ENCODE measurements at places on chromosomes 16 and 17.

GRCh38 chr16:71337631-71338030, 20.9 kb upstream of the CALB2 start:
- no peak for DNase-seq

- no peak for DNase-seq
These were observed 209.4 kb downstream of the XYLT1 start for GRCh38 chr16:17261197-17261858.

- DNase-seq: no peak
These were observed 27.2 kb upstream of the XYLT2 start for GRCh38 chr17:50318501-50319285.

GRCh38 chr16:72174726-72175125, 2.8 kb upstream of the PMFBP1 start:
- DNase-seq: no peak

DNA sequence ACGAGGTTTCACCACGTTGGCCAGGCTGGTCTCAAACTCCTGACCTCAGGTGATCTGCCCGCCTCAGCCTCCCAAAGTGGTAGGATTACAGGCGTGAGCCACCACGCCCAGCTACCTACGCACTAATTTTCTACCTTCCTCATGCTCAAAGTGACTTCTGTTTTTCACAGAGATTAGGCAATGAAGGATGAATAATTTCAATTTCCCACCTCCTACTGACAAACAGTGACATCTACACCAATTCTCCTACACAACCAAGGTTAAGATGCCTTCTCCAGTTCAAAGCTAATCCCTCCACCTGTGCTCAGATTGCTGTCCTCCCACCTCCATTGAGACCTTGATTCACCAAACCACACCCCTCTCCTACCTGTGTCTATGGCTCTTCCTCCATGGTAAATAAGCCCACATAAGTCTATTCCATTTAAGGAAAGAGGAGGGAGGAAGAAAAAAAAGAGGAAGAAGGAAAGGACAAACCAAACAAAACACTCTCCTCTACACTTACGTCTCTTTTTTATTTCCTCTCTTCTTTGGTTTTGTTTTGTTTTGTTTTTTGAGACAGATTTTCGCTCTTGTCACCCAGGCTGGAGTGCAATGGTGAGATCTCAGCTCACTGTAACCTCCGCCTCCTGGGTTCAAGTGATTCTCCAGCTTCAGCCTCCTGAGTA, 5.5 kb upstream of the MED11 start:
- DNase-seq: no peak

DNA sequence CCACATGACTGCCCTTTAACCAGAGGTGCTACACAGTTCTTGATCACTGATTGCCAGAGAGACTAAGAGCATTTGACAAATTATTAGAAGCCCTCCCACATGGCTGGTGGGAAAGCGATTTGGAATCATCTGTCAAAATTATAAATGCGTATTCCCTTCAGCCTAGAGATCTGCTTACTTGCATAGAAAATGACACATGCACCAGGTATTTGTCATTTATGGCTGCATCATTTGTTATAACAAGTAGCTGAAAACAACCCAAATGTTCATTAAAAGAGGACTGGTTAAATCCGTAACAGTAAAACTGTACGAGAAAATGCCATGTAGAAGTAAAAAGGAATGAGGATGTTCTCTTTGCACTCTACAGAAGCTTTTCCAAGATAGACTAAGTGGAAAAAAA, 21.4 kb downstream of the BCO1 start:
- no peak for DNase-seq

- DNase-seq: no peak
These were observed 97.6 kb upstream of the NOL11 start for GRCh38 chr17:67620088-67620487.

GRCh38 chr16:82181461-82182185, 11.6 kb upstream of the MPHOSPH6 start:
- DNase-seq: no peak

DNA sequence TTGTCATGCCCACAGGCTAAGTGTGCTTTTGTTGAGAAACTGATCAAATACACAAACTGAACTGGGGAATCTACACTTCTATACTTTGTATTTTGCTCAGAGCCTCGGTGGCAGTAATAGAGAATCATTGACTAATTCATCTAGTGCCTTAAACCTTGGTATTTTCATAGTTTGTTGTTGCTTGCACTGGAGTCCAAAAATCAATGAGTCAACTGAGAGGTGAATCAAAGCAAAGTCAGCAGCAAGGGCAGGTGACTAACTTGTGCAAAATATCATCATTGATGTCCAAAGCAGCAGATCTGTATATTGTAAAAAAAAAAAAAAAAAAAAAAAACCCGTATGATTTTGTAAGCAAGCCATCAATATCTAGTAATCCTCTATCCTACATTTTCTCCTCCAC, 296.4 kb downstream of the MAP2K6 start:
- no peak for DNase-seq

GRCh38 chr17:12995896-12996295, 21.9 kb downstream of the ELAC2 start:
- DNase-seq: no peak

- no peak for DNase-seq
These were observed 39.8 kb downstream of the TLE7 start for GRCh38 chr16:71402007-71402406.

DNA sequence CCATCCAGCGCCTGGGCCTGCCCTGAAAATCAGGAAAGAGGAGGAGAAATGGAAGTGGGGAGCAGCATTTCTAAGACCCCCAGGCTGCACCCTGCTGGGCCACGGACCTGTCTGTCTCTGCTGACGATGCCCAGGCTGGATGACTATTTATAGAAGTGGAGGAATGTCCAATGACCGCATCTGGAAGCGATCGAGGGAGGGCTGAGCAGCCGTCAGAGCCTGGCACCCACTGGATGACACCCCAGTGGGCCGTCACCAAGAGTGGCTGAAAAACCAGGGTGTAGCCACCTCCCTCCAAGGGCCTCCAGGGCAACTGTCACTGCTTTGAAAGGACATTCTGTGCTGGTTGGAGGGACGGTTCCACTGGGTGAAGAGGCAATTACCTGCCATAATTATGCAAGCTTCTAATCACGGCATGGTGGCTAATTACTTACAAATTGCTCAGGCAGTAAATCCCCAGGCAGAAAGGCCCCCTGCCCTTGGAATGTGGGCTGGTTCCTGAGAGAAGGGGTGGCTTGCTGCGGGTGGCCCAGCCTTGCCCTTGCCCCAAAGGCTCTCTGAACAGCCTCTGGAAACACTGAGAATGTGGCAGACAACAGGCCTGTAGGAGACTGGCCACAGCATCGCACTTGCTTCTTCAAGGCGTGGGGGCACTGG, 332.1 kb downstream of the C16orf95 start:
- no peak for DNase-seq

GRCh38 chr16:8863594-8864424, 5.0 kb downstream of the CARHSP1 start:
- DNase-seq: peak; percentile 91

DNA sequence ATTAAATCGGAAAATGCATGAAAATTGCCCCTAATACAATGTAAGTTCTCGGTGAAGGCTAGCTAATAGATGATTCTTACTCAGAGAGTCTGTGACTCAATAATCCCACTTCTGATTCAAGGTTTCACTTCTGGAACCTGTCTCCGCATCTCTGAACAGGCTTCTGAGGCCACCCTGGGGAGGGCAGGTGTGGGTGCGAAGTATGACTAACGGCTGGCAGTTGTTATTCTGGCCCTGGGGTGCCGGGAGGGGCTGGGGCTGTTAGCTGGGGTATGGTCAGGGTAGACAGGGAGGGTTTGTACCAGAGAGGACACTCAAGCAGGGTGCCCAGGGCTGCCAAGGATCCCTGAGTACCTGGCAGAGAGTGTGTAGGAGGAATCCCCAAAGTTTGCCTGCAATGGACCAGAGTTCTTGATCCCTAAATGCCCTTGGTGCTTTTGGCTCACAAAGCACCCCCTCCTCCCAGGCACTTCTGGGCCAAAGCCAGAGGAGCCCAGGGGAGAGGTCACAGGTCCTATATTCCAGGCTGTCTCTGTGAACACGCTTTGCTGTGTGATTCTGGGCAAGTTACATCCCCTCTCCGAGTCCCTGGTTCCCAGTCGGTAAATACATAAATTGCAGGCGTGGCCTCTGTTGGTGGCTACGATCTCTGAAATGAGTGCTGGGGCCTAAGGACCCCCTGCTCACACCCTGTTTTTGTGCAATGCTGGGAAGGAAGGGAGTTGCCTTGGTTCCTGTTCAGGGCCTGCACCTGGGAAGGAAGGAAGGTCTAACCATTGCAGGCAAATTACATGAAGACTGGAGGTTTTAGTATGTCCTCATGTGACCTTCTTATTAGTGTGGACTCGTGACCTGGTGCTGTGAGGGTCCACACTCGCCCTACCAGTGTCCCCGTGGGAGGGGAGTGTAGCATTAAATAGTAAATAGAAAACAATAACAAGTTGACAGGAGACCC, 49.9 kb upstream of the CPNE2 start:
- DNase-seq: peak; percentile 12

GRCh38 chr16:11067697-11068141, 123.4 kb downstream of the CLEC16A start:
- DNase-seq: no peak

- no peak for DNase-seq
These were observed at the start of gene CARD14 for GRCh38 chr17:80169784-80170500. TSS of gene CARD14 (plus strand) at chr17:80170030. CDS start at chr17:80181439, 11,409 bp downstream.

DNA sequence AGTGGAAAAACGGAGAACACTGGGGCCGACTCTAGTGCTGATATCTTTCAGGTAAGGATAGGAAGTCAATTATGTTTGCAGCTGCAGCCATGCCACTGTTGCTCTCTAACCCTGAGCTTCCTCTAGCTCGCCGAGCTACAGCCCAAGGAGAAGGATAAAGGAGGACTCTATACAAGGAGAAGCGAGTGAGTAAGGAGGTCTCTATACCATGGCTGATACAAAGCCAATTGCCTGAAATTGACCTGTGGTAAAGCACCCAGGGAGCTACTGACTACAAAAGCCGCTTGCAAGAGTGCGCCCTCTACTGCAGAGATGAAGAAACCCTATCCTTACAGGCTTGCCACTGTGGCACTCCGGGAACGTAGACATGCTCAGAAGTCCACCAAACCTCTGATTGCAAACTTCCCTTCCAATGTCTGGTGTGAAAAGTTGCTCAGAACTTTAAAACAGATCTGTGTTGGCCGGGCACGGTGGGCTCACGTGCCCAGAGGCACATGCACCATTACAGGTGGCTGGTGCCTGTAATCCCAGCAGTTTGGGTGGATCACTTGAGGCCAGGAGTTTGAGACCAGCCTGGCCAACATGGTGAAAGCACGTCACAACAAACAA, 10.8 kb upstream of the SLC46A1 start:
- DNase-seq: peak; percentile 64

DNA sequence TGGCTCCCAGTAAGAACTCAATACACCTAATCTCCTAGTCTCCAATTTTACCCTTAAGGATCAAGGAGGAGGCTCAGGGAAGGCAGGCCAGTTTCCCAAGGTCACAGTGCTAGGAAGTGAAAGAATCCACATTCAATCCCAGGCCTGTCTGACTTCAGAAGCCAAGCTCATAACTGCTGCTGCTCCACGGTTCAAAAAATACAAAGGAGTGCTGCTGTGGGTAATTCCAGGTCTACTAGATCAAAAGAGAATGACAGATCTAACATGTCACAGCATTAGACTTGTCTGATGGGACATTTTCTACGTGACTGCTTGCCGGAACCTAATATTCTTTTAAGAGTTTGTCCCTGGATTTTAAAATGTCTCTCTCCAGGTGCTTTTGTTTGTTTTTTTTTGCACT, 48.8 kb upstream of the IRX6 start:
- DNase-seq: no peak

- DNase-seq: peak; percentile 15
These were observed 70.7 kb downstream of the RBFOX3 start for GRCh38 chr17:79539944-79540705.

- DNase-seq: no peak
These were observed 6.8 kb upstream of the MMP15 start for GRCh38 chr16:58018803-58019202.

- no peak for DNase-seq
These were observed 334.3 kb upstream of the TBX2 start for GRCh38 chr17:61065263-61065773.

- no peak for DNase-seq
These were observed 13.3 kb downstream of the WIPI1 start for GRCh38 chr17:68443972-68444464.

GRCh38 chr17:76501827-76502307, 644 bp upstream of the RHBDF2 start:
- DNase-seq: no peak

DNA sequence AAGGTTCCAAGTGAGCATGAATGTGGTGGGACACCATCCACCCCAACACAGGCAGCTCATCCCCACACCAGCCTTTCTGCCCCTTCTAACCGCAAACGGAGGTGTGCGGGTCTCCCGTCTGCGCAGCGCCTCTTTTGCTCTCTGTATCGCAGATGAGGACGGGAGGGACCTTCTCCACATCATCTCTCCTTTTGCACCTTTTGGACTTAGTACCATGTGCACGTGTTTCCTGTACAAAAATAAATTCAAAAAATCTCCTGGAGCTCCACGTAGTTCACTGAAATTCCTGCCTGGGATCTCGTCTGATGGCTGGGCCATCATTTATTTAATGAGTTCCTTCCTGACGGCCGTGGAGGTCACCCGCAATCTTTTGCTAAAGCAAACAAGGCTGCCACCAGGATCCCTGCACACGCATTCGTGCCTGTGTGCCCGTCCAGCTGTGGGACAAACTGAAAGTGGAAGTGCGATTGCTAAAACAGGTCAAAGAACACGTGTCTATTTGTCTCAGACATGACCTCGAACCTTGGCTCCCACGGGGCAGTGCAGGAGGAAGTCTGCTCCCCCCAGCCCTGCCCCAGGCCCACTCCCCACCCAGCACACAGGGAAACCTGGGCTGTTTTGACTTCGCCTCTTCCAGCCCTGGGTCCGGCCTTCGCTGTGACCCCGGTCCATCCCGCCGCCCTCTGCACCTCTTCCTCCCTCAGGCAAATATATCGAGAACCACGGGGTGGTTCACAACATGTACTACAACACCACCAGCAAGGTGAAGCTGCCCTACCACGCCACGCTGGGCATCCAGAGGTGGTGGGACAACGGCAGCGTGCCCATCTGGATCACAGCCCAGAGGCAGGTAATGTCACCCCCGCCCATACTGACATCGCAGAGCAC, 2.3 kb downstream of the ENPP7 start:
- no peak for DNase-seq

DNA sequence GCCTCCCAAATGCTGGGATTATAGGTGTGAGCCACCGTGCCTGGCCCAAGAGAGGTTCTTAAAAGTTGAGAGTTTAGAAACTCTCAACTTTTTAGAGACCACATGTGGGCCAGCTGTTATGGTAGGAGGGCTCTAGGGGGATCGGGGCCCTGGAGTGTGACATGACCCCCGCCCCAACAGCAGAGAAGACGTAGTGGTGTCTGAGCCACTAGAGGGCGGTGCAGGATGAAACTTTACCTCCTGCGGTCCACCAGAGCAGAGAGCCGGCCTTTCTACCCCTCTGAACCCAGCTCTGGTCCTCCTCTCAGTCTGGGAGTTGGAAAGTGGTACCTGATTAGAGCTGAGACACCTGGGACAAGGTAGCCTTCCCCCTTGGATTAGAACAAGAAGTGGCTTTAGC, 7.4 kb downstream of the CDK5RAP3 start:
- peak; percentile 50 for DNase-seq

DNA sequence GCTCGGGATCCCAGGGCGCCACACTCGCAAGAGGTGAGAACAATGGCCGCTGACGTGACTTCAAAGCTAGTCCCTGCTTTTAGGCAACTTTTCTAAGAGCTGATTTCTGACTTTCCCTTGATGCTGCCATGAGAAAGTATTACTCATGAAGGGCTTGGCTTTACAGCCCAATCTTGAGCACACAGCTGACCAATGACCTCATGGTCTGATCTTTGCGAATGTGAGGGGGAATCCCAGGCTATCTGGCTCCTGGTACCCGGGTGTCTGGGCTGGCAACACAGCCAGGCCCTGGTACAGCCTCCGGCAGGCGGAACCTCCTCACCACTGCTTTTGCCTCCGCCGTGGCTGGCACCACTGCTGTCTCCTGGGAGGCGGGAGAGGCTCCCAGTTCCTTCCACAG, 17.5 kb downstream of the NDUFAF8 start:
- no peak for DNase-seq
